Activated B cell treated with CpG ODN at 0.5 μM for 24 hours (primary cell): ENCODE measurements at places on chromosomes 11 and 22. TPM values are rescaled to one million over a fixed set of nuclear protein-coding genes. Genes with fewer than 3 reads are reported as not detected.

Gene MIAT
- total RNA-seq: 6.6 and 7.3 TPM in 2 replicates

Gene SEC14L6
- not detected in 2 replicates for total RNA-seq

Gene MS4A3
- not detected in 2 replicates for total RNA-seq

Gene SLC22A12
- total RNA-seq: not detected in 2 replicates

DNA sequence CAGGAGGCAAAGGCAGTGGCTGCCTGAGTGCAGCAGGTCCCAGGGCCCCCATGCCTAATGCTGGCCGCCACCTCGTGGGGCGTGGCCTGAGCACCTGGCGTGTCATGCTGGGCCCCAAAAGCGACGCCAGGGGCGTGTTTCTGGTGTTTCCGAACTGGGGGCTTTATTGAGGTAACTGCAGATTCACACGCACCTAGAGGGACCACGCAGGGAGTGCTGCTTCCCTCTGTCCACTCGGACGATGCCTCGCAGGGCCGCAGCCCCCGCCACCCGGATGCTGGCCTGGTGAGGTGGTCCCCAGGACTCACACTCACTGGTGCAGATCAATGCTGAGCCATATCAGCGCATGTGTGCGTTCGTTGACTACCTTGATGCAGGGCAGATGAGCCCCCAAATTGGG lies 736.2 kb downstream of the BRD1 start:
- DNase-seq: no peak

DNA sequence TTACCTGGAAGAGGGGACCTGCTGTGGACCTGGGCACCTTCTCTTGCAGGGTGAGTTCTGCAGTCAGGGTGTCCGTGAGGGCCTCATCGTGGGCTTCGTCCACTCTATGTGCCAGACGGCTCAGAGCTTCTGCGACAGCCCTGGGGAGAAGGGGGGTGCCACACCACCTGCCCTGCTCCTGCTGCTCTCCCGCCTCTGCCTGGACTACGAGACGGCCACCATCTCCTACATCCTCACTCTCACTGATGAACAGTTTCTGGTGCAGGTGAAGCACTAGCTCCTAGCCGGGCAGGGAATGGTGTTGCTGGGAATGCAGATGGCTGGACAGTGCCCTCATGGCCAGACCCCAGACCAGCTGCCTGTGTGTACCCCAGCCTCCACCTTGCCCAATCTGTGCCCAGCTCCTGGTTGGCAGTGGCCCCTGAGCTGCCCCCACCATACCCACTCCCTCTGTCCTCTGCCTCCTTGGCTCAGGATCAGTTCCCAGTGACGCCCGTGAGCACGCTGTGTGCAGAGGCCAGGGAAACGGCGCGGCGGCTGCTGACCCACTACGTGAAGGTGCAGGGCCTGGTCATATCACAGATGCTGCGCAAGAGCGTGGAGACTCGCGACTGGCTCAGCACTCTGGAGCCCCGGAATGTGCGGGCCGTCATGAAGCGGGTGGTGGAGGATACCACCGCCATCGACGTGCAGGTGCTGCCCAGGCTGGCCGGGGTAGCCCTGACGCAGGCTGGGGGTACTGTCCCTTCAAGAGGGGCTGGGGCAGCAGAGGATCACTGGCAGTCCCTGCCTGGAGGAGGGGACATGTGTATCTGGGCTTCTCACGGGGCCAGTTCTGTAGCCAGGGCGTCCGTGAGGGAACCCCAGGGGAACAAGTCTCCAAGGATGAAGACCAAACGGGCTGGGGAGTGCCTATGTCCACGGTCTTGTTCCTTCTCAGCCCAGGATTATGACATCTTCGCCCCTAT lies 2.2 kb upstream of the TM7SF2 start:
- no peak for DNase-seq

- no peak for DNase-seq
These were observed 29.9 kb downstream of the C11orf96 start for GRCh38 chr11:43972366-43972765.

- no peak for DNase-seq
These were observed 4.2 kb upstream of the CHRDL2 start for GRCh38 chr11:74735365-74735928.

- no peak for DNase-seq
These were observed 6.7 kb upstream of the NLRX1 start for GRCh38 chr11:119161871-119162270.

- peak; percentile 56 for DNase-seq
These were observed 44.5 kb downstream of the PARVB start for GRCh38 chr22:44068422-44069191.

GRCh38 chr11:26144291-26144690 lies 187.6 kb upstream of the ANO3 start:
- DNase-seq: no peak

DNA sequence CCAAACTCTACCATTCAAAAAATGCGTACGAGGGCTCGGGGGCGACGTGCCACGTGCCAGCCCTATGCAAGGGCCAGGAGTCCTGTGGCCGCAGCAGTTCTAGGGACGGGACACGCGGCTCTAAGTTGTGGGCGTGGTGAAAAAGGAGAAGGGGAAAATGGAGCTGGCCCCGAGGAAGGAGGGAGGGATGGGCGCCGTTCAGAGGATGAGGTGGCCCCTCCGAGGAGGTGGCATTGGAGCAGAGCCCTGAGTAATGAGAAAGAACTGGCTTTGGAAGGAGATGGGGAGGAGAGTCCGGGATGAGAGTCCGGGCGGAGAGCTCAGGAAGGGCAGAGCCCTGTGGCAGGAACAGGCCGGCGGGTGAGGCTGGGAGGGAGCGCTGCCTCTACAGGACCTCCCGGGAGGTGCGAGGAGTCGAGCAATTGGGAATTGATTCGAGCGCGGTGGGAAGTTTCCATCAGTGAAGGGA lies 21.0 kb downstream of the OTUB1 start:
- DNase-seq: no peak

DNA sequence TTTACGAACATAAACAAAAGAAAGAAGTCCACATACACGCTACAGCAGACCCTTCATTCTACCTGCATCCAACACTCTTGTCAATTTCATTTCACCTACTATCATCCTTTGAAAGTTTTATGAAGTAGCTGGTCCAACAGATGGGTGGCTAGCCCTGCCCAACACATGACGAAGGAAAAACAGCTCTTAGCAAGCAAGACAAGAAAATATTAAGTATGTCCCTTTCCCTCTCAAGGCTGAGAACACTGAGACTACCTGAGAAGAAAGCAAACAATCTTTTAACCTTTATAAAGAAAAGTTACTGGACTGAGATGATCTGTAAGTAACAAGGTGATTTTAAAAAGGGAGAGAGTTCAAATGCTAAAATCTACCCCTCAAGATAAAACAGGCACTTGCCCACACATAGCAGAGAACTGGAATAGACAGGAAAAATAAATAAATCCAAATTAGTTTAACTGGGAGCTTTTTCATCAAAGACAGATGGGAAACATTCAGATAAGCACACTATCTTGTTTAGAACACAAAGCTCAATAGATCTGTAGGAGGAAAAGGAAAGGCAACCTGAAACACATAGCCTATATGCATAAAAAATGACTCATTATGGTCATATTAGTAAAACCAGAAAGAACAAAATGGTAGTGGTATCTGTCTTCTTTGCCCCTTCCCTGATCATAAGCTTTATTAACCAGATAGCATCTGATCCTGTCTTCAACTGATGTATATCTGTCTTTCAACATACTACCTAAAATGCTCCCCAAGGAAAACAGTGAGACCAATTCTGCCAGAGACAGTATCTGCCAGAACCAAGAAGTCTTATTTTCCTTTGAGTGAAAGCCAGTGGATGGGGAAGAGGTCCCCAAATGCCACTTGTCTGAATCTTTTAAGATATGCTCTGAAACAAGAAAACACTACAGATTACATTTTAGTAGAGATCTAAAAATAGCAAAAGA lies 104.3 kb downstream of the MRTFA start:
- no peak for DNase-seq
